Forelimb muscle (tissue), 1 donor: ENCODE measurements at places on chromosomes 12 and 14. TPM values are rescaled to one million over a fixed set of nuclear protein-coding genes. Genes with fewer than 3 reads are reported as not detected.

FAR2 gene
- polyA plus RNA-seq: 10.5 TPM

SERPINA9 gene
- polyA plus RNA-seq: not detected

NDRG2 gene
- 183 TPM for polyA plus RNA-seq

DNA sequence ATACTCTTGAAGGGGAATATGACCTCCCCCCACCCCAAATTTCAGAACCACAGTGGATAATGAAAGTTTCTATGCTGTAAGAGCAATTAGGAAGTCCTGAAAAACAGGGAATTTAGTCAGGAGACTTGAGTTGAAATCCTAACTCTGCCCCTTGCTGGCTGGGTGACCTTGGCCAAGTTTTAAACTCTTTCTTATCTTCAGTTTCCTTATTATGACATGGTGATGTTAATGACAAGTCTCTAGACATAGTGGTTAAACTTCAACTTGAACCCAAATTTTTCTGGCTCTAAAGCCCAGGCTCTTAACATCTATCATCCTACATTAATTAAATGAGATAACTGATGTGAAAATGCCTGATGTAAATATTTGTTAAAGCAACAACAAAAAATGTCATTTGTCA lies 325.9 kb downstream of the APAF1 start:
- no peak for DNase-seq
